ENCODE measurements at places on chromosomes 5 and 9. TPM values are rescaled to one million over a fixed set of nuclear protein-coding genes. Genes with fewer than 3 reads are reported as not detected.

The FABP6 gene
- total RNA-seq, result 0.83 TPM

The NEUROG1 gene
- total RNA-seq, result not detected

The PPP3R2 gene
- not detected for total RNA-seq

The RGP1 gene
- 21.9 TPM for total RNA-seq

The NOXA1 gene
- total RNA-seq, result 0.79 TPM

The PCDHGB2 gene
- total RNA-seq, result 6.2 TPM

The LIFR gene
- total RNA-seq, result 44.2 TPM

The PCAT7 gene
- 0.17 TPM for total RNA-seq

The SSBP2 gene
- total RNA-seq, result 53.7 TPM

The CDKN2B-AS1 gene
- not detected for total RNA-seq

DNA sequence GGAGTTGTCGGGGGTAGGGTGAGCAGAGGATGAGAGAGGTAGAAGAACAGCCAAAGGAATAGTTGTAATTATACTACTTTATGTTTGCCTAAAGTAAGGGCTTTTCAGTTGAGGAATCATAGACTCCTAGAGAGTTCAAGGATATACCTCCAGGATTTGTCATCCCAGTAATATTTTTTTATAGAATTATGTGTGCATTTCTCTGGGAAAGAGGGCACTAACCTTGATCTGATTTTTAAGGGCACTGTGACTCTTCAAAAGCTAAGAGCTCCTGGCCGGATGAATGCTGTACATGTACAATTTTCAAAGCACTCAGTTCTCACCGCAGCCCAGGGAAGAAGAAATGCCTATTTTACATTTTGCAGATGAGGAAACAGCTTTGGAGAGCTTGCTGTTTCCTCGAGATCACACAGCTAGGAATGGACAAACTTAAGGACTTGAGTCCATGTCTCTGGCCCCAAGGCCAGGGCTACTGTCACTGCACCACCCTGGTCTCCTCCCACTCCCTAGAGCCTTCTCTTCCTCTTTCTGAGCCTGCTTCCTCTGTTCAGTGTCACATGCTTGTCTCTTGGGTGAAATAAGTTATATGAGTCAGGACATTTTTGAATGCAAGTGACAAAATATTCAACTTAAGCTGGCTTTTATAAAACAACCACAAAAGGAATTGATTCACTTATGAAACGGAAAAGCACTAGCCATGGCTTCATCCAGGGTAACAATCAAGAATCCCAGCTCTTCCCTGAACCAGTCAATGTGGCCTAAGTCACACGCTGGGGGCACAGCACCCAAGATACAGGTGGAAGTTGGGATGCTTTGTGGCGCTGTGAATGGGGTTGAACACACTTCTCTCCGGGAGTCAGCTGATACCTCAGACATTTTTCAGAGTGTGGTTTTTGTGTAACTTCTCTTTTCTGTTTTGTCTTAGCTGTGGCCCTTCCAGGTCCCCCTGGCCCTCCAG is 45.7 kb upstream of the TGFBR1 start:
- DNase-seq, result no peak

DNA sequence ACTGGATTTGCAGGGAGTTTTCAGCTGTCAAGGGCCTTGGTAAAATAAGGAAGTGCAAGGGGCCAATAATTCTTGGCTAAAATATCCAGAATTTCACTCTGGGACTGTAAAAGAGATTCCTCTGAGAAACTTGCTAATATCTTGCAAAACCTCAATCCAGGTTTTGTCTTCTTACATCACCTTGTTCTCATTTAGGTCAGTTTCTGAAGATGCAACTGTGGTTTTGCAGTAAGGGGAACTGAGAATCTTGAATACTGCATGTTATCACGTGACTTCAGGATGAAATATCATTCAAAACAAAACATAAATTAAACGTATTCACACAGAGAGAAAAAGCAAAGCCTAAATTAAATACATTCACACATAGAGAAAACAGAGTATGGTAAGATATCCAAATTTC is 35.0 kb upstream of the RIC1 start:
- no peak for DNase-seq

GRCh38 chr5:124744170-124744971 is 2.1 kb downstream of the ZNF608 start:
- no peak for DNase-seq

GRCh38 chr5:96978812-96979449 is 43.1 kb downstream of the LNPEP start:
- DNase-seq, result peak; percentile 73

- no peak for DNase-seq
Measured at GRCh38 chr9:103301051-103301450, 305.9 kb downstream of the CYLC2 start.

DNA sequence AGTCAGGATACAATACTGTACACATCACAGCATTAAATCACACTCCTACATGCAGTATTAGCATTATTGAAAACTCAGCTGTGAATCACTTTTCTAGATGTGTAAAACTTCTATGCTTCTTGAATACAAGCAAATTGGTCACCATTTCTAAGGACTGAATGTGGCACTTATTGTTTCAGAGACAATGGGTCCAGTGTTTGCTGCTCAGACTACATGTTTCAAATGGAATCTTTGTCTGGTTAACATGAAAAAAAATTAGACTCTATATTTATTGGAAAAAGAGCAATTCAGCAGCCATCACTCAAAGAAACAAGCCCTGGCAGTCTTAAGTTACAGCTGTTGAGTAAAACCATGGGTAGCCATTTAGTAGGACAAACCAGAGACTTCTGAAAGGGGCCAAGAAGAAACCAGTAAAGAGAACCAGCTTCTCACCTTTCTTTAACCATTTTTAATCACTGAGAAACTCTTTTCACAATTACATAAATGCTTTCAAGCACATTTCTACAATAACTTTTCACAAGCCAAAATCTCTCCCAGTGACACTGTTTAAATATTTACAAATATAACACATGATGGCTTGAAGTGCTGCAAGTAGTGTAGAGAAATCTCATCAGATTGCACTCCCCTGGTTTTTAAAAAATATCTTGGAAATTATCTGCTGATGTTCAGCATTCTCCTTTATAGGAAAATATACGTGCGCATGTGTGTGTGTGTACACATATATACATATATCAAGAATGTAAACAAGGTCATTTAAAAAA is 35.2 kb downstream of the OR2K2 start:
- DNase-seq, result no peak

- no peak for DNase-seq
Measured at GRCh38 chr5:169339869-169340268, 38.9 kb upstream of the SLIT3 start.

DNA sequence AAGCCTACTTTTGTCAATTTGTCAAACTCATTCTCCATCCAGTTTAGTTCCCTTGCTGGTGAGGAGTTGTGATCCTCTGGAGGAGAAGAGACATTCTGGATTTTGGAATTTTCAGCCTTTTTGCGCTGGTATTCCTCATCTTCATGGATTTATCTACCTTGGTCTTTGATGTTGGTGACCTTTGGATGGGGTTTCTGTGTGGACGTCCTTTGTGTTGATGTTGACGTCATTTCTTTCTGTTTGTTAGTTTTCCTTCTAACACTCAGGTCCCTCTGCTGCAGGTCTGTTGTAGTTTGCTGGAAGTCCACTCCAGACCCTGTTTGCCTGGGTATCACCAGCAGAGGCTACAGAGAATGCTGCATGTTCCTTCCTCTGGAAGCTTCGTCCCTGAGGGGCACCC is 71.2 kb downstream of the P4HA2 start:
- no peak for DNase-seq

- no peak for DNase-seq
Measured at GRCh38 chr5:9549941-9550340, 4.1 kb upstream of the SEMA5A start.

GRCh38 chr9:121956808-121957207 is 136.3 kb downstream of the TTLL11 start:
- DNase-seq, result peak; percentile 37

- DNase-seq, result no peak
Measured at GRCh38 chr5:137622850-137623249, 113.0 kb downstream of the KLHL3 start.

DNA sequence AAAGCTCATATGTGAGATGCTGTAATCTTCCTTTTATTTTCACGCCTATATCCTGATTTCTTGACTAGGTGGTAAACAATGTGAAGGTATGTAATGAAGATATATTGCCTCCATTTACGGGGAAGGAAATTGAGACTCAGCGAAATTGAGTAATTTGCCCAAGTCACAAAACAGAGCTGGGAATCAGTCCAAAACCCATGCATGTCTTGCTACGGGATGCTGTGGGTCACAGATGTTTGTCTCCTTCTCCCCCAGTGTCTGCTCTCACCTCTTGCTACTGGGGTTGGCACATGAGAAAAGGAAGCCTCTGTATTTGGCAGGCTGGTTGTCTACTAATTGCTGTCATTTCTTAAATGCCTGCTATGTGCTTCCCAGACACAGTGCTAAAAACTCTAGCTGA is 53.7 kb upstream of the TEX48 start:
- DNase-seq, result peak; percentile 57

- DNase-seq, result no peak
Measured at GRCh38 chr5:131943916-131944315, 1.5 kb downstream of the MEIKIN start.

DNA sequence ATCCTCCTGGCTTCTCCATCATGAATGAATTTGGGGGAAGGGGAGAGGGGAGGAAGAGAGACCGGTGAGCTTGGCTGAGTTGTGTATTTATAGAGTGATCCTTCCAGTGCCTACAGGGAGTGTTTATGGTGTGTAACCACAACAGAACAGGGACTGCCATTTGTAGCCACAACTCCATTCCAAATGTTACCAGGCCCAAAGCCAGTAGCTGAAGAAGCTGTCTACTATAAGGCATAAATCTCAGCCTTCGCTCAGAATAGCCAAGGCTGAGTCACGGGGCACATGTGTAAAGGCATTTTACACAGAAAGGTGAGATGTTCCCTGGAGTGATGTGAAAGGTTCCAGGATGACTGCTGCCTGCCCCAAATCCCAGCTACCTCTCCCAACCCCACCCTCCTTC is 2.5 kb downstream of the TMEM252 start:
- DNase-seq, result no peak
